ENCODE measurements at places on chromosomes 7 and 10.

GRCh38 chr7:831596-832166 is 595 bp upstream of the SUN1 start:
- DNase-seq, result no peak

DNA sequence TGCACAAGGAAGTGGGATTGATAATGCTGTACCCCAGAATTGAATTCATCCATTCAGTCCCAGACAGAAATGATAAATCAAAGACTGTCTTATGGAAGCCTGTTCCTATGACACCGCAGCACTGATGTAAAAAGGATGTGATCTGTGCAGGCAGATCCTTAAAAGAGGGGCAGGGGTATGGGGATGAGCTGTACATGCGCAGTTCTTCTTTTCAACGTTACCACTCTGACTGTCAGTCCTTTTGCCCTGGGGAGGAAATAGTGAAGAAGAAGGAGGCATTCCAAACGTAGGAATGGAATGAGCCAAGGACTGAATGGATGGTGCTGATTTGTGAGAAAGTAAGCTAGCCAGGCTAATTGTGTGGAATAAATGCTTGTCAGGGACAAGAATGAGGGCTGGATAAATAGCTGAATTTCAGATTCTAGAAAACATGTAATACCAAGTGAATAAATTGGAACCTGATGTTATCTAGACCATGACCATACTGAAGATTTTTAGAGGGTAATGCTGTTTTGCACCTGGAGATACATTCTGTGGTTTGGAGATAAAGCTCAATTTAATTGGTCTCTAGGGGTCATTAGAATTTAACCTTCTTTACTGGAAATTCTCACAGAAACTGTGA is 509.3 kb downstream of the SORCS3 start:
- DNase-seq, result no peak

DNA sequence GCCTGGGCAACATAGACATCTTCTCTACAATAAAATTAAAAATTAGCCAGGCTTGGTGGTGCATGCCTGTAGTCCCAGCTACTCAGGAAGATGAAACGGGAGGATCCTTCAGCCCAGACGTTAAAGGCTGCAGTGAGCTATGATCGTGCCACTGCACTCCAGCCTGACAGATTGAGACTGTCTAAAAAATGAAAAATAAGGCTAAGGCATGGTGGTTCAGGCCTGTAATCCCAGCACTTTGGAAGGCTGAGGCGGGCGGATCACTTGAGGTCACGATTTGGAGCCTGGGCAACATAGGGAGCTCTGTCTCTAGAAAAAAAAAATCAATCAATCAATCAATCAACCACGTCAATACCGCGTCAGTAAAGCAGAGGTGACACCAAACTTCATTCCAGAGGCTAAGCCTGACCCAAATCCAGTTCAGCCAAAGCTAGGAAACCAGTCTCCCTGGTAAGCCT is 31.1 kb downstream of the MRPS24 start:
- no peak for DNase-seq

DNA sequence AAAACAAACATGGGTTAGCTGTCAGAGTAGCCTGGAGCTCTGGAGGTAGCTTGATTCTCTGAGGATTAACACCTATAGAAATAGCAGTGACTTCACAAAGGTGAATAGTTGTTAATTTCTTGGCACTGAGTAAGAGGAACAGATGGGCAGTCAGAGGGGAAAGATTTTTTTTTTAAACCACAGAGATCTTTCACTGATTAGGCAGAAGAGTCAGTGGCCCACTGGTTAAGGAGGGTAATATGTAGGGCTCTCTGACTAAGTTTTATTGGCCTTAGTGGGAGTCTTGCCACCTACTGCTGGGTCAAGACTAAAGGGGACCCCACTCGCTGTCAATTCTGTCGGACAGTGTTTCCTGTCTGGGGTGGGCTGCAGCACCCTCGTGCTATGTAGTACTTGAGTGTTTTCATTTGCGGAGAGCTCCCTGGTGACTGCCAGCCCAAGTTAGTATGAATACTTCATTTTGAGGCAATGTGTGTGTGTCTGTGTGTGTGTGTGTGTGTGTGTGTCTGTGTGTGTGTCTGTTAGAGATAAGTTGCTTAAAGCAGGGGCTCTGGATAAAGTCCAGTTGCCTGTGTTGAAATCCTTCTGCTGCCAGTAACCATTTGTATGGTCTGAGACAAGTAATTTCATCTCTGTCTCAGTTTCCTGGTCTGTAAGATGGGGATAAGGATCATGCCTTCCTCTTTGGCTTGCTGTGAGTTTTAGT is 145.2 kb downstream of the ARID5B start:
- no peak for DNase-seq

- no peak for DNase-seq
Measured at GRCh38 chr7:681551-682307, 44.8 kb upstream of the DNAAF5 start.

All from posterior cingulate gyrus (tissue), 11 donors.